Left ventricle myocardium superior (tissue), 1 donor: ENCODE measurements at places on chromosomes 2 and 18. TPM values are rescaled to one million over a fixed set of nuclear protein-coding genes. Genes with fewer than 3 reads are reported as not detected.

GRCh38 chr2:136402281-136402680, 284.3 kb upstream of the CXCR4 start:
- no peak for DNase-seq

- DNase-seq, result no peak
These were observed 267.7 kb downstream of the PRKCE start for GRCh38 chr2:45919160-45919650.

DNA sequence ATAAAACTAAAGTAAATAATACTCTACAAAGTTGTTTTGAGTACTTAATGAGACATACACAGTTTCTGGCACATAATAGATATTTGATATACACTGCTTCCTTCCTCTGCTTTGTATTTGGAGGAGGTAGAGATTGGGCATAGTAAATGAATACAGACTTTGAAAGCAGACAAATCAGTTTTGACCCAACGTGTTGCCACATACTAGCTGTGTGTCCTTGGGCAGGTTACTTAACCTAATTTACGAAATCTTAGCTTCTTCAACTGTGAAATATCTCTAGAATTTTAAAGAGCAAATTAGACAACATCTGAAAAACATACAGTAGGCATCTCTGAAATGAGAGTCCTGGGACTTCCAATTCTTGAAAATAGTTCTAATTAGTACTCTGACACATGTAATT, 425.4 kb downstream of the TGIF1 start:
- DNase-seq, result no peak

IL37 gene
- not detected for total RNA-seq

EDAR gene
- not detected for total RNA-seq

GRCh38 chr18:48762022-48762421, 188.7 kb downstream of the SMAD7 start:
- DNase-seq, result no peak

- no peak for DNase-seq
These were observed 54.6 kb downstream of the ANKRD44 start for GRCh38 chr2:197256021-197256420.

TSPYL6 gene
- not detected for total RNA-seq
